ENCODE measurements at places on chromosomes 7 and 10.

- no peak for DNase-seq
Measured at GRCh38 chr7:54663603-54664234, 95.3 kb downstream of the SEC61G start.

GRCh38 chr7:21946222-21946709, 567 bp upstream of the CDCA7L start:
- no peak for DNase-seq

DNA sequence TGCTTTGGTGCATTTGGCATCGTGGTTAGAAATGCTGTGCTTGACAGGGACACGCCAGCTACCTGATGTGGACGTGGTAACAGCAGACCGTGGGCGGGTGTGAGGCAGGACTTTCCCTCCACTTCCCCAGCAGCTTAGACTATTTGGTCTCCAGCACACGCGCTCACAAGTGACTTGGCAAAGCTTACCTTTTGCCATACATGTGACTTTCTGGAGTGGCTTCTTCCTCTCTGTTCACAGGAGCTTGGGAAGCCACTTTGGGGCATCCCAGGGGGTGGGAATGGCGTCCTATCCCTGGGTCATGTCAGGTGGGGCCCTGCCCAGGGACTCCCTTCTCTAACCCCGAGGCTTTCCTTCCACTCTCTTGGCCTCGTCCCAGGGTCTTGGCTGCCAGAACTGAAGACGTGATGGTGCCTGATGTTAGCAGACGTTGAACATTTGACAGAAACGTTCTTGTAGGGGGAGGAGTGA, 228.7 kb upstream of the KLF6 start:
- peak; percentile 34 for DNase-seq

- no peak for DNase-seq
Measured at GRCh38 chr10:29273478-29273877, 15.4 kb upstream of the LYZL1 start.

- DNase-seq = no peak
Measured at GRCh38 chr10:16745061-16745460, 72.2 kb downstream of the RSU1 start.

DNA sequence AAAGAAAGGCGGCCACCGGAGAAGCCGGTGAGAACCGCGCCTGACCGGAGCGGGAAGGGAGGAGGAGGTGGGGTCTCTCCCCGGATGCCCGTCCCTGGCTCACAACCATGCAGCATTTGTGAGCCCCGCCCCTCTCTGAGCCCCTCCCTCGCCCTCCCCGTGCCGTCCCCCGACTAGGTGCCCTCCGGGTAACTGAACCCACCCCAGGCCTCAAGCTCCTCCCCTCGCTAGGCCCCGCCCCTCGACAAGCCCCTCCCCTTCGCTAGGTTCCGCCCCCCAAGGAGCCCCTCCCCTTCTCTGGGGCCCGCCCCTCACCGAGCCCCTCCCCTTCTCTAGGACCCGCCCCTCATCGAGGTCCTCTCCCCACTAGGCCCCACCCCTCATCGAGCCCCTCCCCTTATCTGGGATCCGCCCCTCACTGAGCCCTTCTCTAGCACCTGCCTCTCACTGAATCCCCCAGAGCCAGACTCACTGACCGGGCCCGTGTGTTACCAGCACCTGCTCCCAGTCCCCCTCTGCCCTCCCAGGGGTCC, 42.2 kb upstream of the HSPB1 start:
- peak; percentile 31 for DNase-seq

- DNase-seq = no peak
Measured at GRCh38 chr10:116840389-116841075, 8.8 kb upstream of the ENO4 start.

DNA sequence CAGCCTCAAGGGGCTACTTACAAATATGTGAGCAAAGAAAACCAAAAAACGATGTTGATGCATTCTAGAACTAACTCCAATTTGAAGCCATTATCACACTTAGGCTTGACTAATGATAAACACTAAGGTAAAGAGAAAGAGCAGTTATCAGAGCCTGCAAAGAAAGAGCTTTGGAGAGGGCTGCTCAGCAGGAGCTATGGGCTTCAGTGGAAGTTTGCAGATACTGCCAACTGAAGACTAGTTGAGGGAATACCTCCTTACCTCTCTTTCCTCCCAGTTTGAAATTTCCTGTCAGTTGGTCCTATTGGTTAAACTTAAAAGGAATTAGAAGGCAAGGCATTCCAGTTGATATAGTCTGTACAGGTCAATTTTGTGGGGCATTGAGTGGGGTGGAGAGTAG, 498.1 kb upstream of the POT1 start:
- no peak for DNase-seq

GRCh38 chr10:70174058-70174741, 3.9 kb upstream of the SAR1A start:
- DNase-seq = no peak

GRCh38 chr10:119268871-119269506, 61.6 kb downstream of the GRK5 start:
- peak; percentile 27 for DNase-seq

- no peak for DNase-seq
Measured at GRCh38 chr7:79091661-79092060, 361.8 kb downstream of the MAGI2 start.

GRCh38 chr10:29011516-29011915, 277.4 kb upstream of the LYZL1 start:
- no peak for DNase-seq

Data from stimulated activated CD4-positive, alpha-beta T cell treated with anti-CD3 and anti-CD28 coated beads, Interleukin-4, amount 100 ng/mL, for 4 hours (primary cell).